ENCODE measurements at places on chromosomes 12 and 14.

- DNase-seq = no peak
These were observed 92.6 kb downstream of the GALNT8 start for GRCh38 chr12:4812624-4813327.

- peak; percentile 6 for DNase-seq
These were observed 507 bp downstream of the SPTSSA start for GRCh38 chr14:34461334-34462131.

DNA sequence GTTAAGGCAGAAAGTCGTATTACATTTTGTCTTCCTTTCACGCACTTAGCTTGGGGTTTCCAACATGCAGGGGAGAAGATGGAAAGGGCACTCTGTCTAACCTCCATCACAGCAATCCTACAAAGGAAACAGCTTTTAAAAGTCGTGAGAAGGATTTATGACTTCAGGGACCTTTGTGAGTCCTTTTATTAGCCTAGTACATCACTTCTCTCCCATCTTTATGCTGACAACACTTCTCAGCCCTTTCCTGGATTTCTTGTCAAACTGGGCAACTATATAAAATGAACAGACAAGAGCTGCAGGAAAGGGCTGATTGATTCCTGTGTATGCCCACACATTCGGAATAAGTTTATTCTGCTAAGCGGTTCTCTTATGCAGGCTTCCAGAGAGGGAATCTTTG is 159.0 kb downstream of the DERA start:
- no peak for DNase-seq

DNA sequence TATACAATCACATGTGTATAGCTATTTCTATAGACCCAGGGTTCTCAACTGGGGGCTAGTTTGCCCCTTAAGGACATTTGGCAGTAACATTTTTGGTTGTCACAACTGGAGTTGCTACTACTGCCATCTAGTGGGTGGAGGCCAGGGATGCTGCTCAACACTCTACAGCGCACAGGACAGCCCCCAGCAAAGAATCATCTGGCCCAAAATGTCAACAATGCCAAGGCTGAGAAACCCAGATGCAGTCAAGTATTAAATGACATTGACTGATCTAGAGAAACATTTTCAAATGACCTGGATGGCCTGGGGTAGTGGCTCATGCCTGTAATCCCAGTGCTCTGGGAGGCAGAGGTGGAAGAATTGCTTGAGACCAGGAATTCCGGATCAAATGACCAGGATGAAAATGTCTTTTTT is 5.8 kb downstream of the WSB2 start:
- peak; percentile 65 for DNase-seq

DNA sequence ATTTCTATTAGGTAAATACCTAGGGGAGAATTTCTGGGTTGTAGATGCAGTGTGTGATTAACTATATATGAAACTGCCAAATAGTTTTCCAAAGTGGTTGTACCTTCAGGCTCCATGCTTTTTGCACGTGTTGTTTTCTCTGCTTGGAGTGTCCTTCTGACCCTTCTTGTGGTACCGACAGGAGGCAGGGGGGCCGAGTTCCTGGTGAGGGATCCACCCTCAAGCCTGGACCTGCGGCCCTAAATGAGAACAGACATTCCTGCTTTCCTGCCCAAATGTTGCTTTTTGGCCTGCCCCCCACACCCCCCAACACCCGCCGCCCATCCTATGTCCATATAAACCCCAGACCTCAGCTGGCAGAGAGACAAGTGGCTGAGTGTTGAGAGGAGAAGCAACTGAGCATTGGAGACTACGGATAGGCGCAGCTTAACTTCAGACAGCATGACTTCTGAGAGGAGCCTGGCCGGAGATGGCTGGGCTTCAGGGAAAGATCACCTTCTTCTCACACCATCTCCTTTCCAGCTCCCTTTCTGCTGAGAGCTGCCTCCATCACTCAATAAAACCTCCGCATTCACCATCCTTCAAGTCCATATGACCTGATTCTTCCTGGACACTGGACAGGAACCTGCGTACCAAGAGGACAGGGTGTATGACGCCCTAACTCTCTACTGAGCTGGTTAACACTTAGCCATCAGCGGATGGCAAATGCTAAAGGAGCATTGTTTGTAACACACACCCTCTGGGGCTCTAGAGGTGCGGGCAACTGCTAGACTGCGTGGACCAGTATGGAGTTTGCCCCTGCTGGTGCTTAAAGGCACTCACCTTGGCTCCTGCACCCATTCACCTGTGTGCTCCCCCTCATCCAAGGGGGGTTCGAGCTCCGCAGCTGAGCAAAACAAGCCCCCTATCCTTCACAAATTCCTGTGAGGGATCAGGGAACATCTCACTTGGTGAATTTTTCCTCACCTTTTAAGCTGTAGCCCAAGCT is 194.7 kb upstream of the FBXO33 start:
- DNase-seq = no peak

DNA sequence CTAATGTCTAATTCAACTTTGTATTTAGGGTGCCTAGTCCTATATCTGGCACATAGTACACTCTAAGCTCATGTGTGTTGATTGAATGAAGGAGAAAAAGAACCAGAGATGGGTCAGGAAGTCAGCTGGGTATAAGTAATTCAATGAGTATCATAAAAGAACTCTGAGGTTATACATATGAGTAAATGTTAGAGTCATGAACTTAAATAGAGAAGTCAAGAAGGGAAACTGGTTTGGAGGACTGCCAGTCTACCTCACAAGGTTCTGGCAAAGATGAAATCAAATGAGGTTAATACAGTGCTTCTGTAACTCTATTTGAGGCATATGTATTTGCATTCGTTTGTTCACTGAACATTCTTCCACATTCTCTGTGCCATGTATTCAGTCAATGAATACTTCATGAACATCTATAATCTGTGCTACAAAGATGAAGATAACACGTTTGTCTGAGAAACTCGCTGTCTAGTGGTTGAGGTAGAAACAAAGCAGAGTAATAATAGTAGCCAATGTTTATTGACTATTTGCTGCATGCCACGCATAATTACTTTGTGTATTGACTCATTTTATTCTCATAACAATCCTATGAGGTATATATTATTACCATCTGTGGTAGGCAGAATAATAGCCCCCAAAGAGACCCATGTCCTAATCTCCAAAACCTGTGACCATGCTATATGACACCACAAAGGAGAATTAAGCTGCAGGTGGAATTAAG is 88.9 kb downstream of the PTGER2 start:
- peak; percentile 41 for DNase-seq

- no peak for DNase-seq
These were observed 12.4 kb downstream of the NGB start for GRCh38 chr14:77258566-77258965.

DNA sequence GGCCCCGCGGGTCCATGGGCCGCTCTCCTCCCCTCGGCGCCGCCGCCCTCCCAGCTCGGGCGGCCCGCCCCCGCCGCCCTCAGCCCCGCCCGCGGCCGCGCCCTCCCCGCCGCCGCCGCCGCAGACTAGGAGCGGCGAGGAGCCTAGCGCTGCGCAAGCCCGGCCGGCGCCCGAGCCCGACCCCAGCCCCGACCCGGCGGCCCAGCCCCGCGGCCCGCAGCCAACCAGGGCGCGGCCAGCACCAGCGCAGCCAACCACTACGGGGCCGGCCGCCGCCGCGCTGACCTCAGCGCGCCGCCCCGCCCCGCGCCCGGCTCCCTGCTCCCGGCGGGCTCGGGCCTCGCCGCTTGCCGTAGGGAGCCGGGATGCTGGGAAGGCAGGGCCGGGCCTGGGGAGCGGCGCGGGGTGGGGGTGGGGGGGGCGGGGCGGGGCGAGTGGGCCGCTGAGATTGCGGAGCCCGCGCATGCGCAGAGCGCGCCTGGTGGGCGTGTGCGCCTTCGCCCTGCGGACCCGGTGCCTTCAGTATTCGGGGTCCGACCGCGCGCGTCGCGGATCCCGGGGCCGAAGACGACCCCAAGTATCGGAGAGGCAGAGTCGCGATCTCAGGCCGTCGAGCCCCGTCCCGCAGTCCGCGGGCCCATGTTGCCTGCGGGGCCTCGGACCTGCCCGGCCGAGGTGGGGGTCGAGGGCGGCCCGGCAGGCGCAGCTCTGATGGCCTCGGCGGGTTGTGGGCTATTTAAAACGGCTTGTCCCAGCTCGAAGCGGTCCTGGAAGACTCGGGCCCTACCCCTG is at the start of gene CDC42BPB:
Gene CDC42BPB, minus strand, starts transcription at position 178 of the 792 bp plus-strand sequence. CDS start 376 bp downstream, outside the sequence.
- peak; percentile 67 for DNase-seq

DNA sequence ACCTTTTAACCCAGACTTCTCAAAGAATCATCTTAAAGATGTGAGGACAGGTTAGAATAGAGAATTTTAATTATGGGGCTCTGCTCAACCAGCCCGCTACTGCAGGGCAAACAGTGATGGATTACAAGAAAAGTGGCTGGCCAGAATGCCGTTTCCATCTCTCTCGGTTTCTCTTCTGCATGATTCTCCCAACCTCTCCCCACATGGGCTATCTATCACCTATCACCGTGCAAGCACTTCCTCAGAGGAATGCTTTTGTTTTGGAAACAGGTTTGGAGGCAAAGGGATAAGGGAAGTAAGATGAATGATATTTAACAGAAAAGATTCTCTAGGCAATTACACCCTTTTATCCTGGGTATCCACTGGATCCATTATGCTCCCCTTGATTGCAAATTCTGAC is 37.4 kb upstream of the PHC1 start:
- DNase-seq = no peak

DNA sequence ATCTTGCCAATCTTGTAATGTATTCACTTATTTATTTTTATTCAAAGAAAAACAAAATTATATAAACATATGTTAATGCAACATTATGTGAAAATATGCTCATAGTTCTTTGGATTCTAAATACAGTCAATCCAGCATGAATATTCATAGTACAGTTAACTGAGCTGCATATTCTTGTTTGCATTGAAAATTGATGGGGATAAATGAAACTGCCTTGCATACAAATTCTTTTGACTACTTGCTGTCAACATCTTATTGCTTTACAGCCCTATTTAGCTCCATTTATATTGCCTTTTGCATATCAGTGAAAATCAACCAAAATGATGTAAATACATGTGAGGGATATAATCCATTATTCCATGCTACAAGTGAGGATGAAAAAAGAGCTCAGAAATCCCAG is 135.3 kb downstream of the CCER1 start:
- no peak for DNase-seq

GRCh38 chr12:105832806-105833205 is 305.9 kb downstream of the NUAK1 start:
- DNase-seq = no peak

DNA sequence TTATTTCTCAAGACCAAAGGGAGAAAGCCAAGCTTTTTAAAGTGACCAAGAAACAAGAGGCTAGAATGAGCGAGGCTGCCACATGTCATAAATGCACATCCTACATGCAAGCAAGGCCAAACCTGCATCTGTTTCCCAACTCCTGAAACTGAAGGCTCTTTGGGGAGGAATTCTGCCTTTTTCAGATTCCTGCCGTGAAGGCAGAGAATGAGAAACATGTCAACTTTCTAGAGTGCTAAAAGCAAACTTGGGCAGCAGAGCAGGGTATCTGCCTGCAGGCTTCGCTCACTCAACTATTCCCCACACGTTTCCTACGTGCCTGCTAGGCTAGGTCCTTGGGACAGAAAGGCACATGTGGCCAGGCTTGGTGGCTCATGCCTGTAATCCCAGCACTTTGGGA is 15.2 kb downstream of the DPF3 start:
- DNase-seq = no peak

- no peak for DNase-seq
These were observed 24.3 kb downstream of the BCL2L14 start for GRCh38 chr12:12095021-12095420.

- no peak for DNase-seq
These were observed at the start of gene TMEM233 for GRCh38 chr12:119593578-119594398. TSS of gene TMEM233 (plus strand) at chr12:119593774. CDS start at chr12:119593849, 75 bp downstream.

- no peak for DNase-seq
These were observed 14.5 kb upstream of the LLPH start for GRCh38 chr12:66144791-66145754.

GRCh38 chr12:57133013-57133569 is 4.8 kb downstream of the LRP1 start:
- no peak for DNase-seq

- no peak for DNase-seq
These were observed 51.6 kb downstream of the SPTB start for GRCh38 chr14:64828071-64828470.

- DNase-seq = no peak
These were observed 70.1 kb downstream of the LGR5 start for GRCh38 chr12:71509705-71510104.

- DNase-seq = no peak
These were observed 62.5 kb upstream of the PYGL start for GRCh38 chr14:51006781-51007211.

DNA sequence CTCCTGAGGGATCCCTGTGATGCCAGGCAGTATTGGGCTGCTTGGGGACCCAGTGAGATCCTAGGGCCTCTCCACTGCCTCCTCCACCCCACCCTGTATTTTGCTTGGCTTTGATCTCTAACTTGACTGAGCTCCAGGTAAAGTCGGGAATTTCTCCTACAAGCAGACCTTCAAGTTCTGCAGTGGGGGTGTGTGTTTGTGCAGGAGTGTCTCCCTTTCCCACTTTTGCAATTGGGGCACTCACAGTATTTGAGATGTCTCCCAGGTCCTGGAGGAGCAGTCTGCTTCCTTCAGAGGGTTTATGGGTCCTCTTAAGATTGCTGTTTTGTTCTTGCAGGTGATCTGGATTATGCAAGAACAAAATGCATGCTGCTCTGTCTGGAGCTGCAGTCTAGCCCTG is 68.9 kb downstream of the ALG10B start:
- no peak for DNase-seq

GRCh38 chr14:105588236-105588860 is 62.0 kb downstream of the TMEM121 start:
- DNase-seq = no peak

DNA sequence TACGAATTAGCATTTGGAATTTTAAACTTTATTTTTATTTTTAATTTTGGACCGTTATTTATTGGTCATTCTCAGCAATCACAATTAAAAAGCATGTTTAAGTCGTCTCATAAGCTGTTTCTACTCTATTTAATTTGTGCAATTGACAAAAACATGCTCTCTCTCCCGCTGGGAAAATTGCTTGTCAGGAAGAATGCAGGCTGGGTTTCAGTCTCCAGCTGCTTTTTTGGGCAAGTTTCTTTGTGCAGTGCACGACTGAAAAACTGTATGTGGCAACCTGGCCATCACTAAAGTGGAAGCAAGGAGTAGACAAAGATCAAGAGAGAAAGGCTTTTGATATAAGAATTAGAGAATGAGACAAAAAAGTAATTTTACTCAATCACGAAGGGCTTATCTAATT is 941.5 kb upstream of the MDGA2 start:
- DNase-seq = no peak

Measured in central memory CD4-positive, alpha-beta T cell (primary cell).